NCI-H187 (cell line): ENCODE measurements at places on chromosomes 12 and 14.

- peak; percentile 74 for DNase-seq
Observed at GRCh38 chr12:122895704-122896636, at the start of gene VPS37B. TSS of gene VPS37B (minus strand) at chr12:122896124. CDS start at chr12:122896062, 62 bp downstream.

DNA sequence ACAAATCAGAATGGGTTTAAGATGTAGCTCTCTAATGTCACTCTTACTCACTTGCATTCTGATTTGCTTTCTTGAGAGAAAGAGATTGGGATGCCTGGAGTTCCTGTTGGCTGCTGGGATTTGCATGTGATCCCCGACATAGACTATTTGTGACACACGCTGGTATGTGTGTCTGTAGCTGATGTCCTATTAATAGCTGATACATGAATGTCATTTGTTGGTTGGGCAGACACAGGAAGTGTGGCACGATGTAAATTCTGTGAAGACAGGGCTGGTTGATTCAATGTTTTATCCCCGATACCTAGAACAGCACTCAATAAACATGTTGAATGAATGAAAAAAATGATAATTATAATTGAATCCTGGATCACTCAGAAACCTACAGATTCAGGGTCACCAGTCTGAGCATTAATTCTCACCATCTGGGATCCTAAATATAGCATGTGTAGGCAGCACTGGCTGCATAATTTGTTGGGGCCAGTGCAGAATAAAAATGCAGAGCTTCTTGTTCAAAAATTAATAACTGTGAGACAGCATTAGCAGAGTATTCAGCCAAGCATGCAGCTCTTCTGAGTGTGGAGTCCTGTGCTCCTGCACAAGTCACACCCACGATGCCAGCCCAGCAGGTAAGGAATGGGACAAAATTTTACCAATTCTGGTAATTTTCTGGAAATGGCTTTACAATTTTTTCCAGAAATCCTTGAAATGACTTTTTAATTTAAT lies 35.5 kb upstream of the SOCS2 start:
- no peak for DNase-seq

- DNase-seq: no peak
Observed at GRCh38 chr14:70754991-70755390, 54.3 kb downstream of the MAP3K9 start.

DNA sequence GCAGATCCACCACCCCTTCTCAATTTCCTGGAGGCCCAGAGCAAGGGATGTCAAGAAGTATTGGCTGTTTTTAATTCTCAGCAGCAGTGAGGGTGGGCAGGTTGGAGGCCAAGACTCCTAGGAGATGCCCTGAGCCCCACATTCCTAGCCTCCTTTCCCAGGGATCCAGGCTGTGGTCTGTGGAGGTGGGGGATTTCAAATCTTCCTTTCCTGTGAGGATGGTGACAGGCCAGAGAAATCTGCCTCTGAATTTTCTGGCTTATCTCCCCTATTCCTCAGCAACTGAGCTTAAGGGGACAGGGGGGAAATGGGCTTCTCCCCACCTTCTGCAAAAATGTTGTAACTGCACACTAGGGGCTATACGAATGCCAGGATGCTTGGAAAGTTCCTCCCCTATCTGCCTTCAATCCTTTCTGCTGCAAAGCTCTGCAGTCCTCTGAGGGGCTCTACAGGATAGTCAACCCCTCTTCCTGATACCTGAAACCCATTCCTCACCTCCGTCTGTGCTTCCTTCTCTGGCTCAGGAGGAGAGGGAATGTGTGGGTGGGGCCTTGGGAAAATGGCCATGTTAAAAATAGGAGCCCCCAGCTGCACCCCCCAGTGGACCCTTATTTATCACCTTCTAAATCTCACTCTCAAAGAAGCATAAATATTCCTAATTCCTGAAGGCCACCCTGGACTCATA lies 6.6 kb downstream of the GPR84 start:
- DNase-seq: no peak

GRCh38 chr12:5345534-5345933 lies 86.4 kb upstream of the NTF3 start:
- DNase-seq: no peak

DNA sequence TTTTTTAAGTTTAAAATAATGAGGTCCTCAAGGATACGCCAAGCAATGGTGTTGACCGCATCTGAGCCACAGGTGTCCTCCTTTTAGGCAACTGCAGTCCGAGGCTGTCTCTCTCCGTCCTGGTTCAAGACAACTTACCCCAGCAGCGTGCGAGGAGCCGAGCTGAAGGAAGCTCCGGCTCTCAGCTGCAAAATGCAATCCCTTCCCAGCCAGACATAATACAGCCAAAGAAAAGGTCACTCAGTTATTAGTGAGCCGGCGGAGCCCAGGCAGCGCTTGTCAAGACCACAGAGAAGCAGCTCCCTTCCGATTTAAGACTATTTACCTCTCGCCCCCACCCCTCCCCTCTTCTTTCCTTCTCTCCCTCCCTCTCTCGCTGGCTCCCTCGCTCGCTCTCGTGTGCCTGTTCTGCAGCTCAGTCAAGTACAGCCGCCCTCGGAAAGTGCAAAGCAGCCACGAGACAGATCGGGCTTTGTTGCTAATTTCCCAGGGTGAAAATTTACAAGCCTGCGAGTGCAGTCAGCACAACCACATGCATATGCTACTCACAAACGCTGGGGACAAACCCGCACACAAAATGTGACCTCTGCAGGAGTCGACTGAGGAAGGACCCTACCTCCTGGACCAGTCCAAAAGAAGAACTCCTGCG lies 363 bp upstream of the LMO3 start:
- DNase-seq: peak; percentile 25

GRCh38 chr12:9604287-9604686 lies 3.4 kb downstream of the KLRB1 start:
- no peak for DNase-seq

DNA sequence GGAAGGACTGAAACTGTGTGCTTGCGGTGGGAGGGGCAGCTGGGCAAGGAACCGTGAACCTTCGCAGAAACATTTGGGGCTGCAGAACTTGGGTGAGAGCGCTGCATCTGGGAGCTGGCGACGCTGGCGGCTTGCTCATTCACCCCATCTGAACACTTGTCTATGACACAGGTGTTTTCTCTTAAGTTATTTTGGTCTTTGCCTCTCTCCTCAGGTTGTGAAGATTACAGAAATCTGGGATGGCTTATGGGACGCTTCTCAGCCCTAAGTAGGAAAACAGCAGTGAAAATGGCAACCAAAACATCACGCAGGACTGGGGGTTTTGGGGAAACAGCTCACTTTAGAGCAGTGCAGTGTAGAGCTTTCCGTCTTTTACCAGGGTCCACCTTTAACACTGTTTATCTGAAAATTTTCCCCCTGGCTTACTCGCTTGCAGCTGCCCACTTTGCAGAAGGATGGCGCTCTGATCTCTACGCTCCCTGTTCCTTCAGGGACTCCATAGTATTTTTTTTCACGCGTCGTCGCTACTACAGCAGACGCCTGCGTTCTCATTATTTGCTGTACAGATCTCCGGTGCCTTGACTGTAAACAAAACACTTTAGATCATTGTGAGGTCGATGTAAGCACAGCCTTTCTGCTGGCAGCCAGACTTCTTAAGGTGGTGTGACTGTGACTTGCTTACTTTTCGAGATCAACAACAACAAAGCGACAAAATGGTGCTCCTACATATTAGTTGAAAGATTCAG lies 2.7 kb upstream of the CDKN1B start:
- peak; percentile 74 for DNase-seq

DNA sequence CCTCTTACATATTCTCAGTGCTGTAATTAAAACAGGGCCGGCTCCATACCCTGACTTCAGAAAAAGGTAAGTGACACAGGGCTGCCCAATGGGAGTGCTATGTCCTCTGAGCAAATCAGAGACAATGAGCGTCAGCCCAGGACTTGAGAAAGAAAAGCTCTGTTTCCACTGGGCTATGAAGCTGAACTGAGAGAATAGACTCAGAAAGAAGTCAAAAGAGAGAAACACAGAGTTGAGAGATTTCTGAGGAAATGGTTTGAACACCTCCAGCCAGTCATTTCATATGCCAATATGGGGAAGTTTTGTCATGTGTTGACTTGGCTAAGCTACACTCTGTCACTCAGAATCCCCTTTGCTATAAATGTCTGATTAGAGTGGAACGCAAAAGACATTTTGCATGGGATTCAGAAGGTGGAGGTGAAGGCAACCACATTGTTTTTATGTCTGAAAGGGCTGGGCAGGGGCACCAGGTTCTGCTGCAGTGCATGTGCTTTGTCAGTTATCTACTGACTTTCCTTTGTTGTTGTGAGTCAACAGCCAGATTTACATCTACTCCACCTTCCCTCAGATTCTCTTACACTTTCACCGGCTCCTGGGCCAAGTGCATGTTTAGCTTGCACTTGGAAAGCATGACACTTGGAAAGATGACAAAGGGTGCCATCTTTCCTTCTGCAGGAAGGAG lies 313.3 kb downstream of the DUSP6 start:
- DNase-seq: no peak

DNA sequence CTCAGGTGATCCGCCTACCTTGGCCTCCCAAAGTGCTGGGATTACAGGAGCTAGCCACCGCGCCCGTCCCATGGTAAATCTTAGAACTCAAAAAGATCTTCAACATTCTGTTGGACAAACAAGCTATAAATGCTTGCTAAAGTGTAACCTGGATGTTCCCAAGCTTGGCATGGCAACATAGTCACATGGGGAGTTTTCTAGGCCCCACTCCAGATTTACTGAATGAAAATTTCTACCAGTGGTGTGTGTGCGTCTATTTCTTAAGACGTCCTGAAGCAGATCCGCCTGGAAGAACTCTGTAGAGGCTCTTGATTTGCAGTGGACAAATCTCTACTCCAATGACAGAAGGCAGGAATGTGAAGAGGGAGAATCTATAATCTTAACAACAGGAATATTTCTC lies 59.9 kb downstream of the ZFYVE21 start:
- no peak for DNase-seq

DNA sequence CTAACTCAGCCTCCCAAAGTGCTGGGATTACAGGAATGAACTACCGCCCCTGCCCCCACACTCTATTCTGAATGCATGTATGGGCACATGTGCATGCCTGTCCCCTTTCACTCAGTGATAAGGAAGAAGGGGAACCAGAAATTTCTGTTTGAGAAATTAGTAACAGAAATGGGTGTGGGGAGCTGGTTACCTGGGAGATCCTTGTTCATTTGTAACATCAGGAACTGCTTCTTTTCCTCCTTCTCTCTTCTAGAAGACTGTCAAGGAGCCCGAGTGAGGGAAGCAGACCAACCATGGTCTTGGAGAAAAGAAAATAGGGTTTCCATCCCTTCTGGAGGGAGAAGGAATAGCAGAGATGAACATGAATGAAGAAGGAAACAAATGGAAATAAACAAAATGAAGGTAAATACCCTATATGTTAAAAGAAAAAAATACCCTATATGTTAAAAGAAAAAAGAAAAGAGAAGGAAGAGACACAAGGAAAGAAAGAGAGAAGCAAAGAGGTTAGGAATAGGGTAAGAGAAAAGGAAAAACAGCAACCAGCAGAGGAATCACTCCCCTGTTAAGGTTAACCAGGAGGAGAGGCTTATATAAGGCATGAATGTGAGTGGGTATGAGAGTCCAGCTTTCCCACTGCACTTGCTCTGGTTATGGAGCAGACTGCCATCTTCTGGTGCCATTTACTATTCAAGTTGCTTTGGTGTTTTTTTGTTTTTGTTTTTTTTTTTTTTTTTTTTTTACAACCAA lies 3.3 kb downstream of the PPP1R3E start:
- no peak for DNase-seq
